Karpas-422 (cell line): ENCODE measurements at places on chromosomes 16 and 17.

DNA sequence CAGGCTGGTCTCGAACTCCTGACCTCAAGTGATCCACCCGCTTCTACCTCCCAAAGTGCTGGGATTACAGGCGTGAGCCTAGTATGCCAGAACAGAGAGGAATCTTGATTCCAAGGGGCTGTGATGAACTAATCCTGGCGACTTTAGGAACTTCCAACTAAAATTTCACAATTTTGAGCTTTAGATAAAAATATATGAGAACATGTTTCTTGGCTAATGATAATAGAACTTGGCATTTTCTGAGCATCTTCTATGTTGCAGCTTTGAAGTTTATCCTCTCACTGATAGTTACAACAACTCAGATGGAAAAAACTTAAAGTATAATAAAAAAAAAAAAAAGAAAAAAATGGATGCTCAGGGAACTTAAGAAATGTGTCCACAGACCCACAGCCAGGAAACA, 69.8 kb upstream of the WSCD1 start:
- no peak for DNase-seq

GRCh38 chr17:21676281-21677111, 15.8 kb upstream of the KCNJ18 start:
- DNase-seq = peak; percentile 25

GRCh38 chr16:65675161-65675560, 553.3 kb upstream of the CDH11 start:
- DNase-seq = no peak

DNA sequence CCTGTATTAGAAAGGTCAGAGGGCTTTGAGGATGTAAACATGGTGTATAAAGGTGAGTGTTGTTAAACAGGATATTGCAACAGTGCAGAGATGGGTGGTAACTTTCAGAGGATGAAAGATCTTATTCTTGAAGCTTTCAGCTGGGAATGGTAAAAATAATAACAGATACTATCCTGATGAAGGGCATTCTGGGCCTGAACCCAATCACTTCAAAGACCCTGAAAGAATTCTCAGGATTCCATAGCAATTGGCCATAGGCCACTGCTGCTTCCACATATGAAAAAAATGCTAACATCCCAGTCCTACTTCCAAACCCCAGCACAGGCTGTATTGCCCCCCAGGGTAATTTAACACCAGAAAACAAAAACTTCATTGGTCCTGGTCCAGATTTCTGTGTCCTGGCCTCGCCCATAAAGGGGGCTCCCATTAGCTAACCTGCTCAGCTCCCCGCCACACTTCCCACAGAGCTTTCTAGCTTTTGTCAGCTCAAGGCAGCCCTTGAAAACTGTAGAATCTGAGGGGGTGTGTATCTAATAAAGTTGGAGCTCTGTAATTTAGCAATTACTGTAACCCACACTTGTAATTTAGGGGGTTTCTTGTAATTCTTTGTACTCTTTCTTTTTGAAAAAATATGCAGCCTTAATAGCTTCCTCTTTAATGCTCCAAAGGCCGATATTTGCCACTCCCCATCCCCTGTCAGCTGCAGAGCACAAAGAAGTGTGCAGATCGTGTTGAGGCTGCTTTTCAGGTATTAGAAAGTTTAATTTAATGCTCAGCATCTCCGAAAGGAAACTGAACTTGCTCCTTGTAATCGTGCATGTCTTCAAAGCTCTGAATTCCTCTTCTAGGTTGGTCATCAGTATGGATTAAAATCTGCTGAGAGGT, 371.5 kb downstream of the SEC14L1 start:
- DNase-seq = no peak

- DNase-seq = no peak
These were observed 46.1 kb upstream of the RPL38 start for GRCh38 chr17:74157366-74157765.

DNA sequence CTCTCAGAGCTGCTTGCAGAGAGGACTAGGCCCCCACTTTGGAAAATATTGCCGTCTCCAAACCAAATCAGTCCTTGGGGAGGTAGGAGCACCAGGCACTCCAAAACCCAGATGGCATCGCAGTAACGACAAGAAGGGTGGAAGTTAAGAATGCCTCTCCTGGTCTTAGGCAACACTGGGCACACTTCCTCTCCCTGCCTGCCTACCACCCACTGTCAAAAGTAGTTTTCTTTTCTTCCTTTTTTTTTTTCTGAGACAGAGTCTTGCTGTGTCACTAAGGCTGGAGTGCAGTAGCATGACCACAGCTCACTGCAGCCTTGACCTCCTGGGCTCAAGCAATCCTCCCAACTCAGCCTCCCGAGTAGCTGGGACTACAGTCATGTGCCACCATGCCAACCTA, 47.2 kb downstream of the SRL start:
- no peak for DNase-seq

- DNase-seq = no peak
These were observed 180.9 kb downstream of the GRIN2A start for GRCh38 chr16:10001258-10001775.

DNA sequence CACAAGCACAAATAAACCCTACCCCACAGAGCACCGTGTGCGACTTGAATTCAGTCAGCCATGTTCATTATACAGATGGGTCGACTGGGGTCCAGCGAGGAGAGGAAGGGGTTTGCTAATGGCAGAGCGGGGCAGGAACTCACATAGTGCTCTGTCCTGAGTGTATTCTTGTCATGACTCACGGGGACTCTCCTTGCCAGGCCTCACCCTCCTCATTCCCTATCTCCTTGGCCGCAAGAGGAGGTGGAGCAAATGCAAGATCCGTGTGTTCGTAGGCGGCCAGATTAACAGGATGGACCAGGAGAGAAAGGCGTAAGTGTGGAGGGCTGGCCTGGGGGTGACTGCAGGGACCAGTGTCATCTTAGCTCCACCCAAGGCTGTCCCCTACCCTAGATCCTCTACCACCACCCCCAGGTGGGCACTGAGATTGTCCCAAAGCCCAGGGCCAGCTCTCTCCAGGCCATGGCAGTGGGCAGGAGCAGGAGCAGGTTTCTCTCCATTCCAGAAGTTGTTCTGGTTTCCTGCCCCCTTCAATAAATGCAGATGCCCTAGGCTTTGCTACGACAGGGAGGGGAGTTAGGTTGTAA, 29.4 kb downstream of the SLC12A3 start:
- DNase-seq = no peak

DNA sequence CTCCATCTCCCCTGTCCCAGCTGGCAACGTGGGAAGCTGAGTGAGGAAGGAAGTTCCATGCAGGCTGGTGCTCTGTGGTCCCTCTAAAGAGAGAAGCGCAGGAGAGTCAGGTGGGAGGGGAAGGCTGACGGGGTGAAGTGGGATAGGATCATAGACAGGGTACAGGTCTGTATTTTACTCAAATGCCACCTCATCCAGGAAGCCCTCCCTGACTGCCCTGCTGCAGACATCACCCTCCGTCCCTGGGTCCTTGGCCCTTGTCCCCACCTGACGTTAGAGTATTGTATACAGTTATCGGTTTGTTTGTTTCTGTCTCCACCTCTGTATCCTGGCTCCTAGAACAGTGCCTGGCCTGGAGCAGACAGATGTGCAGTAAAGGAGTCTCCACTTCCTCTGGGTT, 11.7 kb downstream of the CANT1 start:
- DNase-seq = no peak

DNA sequence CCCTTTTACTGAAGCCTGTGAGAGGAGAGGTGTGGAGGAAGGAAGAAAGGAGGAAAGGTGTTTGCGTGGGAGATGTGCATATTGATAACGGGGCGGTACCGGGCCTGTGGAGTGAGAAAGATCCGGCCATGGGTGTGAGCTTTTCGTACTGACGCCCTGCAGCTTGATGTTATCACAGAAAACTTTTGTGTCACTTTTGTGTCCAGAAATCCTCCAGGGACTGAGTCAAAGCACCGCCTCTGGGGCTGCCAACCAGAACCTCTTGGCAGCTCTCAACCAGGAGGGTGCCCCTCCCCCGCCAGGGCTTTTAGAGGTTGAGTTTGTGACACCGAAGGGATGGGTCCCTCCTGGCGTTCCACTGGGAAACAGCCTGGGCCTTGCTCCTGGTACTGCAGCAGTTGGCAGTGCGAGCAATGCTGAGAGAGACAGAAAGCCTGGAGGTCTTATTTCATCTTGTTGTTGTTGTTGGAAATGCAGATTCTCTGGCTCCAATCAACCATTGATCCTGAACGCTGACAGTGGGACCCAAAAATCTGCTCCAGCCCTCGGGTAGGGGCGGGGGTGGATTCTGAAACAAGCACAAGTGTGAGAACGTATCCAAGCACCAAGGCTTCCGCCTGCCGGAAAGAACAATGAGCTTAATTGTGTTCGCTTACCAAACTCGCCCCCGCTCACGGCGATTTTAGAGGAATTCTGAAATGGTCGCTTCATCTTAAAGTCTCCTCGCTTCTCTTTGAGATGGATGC, 65.0 kb downstream of the CRISPLD2 start:
- DNase-seq = no peak

GRCh38 chr17:38872671-38873385, 3.0 kb downstream of the LASP1 start:
- DNase-seq = peak; percentile 53

GRCh38 chr16:508884-509736, 18.4 kb upstream of the CAPN15 start:
- DNase-seq = no peak

GRCh38 chr17:13099089-13099735, 81.4 kb upstream of the ELAC2 start:
- no peak for DNase-seq

DNA sequence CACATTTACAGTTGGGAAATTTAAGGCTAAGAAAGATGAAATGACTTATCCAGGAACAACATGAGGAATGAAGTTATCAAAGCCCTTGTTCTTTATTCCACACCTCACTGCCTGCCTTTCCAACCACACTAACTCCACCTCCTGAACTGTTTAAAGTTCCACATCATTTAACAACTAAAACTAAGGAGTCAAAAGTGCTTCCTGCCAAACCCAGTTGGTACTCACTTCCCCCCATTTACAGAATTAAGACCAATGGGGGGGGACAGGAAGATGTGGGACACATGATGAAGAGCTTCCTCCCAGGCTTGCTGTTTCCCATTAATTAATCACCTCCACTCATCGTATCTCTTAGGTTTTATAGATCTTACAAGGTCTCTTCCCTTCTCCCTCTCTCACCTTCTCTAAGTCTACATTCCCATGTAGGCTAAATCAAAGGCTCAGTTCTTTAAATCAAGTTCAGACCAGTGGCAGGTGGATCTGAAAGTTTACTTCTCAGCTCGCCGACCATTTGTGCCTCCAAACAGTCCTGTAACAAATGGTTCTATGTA, 19.2 kb upstream of the TMEM101 start:
- DNase-seq = no peak

- no peak for DNase-seq
These were observed 31.7 kb downstream of the OSBPL7 start for GRCh38 chr17:47789611-47790561.

DNA sequence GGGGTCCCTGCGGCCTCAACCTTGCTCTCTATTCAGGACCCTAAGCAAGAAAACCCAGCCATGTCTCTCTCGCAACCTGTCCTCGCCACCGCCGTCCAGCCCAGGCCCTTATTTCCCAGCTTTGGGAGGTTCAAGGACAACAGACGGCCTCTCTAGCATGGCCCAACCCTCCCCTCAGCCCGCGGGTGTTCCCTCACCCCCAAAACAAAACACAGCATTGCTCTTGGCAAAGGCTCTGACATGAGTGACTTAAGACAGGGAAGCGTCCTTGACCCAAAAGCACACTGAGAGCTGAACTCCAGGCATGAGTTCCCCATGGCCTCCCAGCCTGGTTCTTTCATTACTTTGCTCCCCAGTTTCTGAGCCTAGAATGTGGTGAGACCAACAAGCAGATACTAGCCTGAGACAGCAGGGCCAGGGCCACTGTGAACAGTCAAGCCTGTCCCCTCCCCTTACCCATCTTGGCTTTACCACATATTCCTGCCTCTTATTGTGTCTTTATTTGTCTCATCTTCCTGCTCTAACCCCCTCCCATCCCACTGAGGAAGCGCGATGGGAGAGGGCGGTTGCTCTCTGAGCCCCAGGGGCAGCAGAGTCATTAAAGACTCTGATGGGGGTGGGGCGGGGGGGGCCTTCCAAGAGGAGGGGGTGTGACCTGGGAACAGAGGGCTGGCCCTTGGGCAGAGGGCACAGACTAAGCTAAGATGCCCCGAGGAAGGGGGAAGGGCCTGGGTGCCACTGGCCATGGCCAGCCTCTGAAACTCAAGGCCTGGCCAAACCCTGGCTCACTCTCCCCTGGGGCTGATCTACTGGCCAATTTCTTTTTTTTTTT, 11.8 kb downstream of the SREBF1 start:
- no peak for DNase-seq

GRCh38 chr16:65545413-65545956, 423.6 kb upstream of the CDH11 start:
- no peak for DNase-seq

DNA sequence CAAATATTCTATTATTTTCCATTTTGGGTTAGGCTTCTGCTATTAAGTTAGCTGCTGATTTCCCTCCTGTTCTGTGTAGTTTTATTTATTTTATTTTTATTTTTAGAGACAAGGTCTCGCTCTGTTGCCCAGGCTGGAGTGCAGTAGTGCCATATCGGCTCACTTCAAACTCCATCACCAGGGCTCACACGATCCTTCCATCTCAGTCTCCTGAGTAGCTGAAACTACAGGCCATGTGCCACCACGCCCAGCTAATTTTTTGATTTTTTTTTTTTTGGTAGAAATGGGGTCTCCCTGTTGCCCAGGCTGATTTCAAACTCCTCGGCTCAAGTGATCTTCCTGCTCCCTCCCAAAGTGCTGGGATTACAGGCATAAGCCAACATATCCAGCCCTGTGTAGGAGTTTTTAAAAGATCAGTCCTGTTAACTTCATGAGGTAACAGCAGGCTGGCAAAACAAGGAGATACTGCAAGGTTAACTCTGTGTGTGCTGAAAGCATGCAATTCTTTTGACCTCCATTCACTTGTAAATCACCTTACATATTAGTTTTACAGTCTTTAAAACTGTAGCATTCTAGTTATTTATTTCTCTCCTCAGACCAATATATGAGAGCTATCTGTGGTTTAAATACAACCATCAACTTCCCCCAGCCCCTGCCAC, 63.2 kb downstream of the SSH2 start:
- DNase-seq = no peak

DNA sequence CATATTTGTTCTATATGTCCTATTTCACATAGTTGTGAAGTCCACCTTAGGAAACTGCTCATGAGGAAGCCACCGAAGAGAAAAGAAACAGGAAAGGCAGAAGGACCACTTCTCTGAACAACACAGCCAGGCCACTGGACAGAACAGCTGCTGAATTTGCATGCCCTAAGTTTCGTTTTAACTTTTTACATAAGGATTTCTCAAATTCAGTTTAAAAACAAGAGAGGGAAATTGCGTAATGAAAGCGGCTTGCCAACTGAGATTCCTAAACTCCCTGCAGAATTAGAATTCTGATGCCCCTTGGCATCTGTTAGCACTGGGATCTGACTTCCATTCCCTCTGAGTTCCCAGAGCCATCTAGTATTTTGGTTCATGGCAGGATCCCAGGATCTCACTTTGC, 5.0 kb upstream of the CCL8 start:
- no peak for DNase-seq

- DNase-seq = no peak
These were observed 611.4 kb upstream of the CDH5 start for GRCh38 chr16:65754820-65755691.

GRCh38 chr17:49645654-49646053, 32.2 kb downstream of the SPOP start:
- no peak for DNase-seq

GRCh38 chr17:47649972-47650524, 329 bp downstream of the KPNB1 start:
- DNase-seq = peak; percentile 87

GRCh38 chr17:4235372-4236279, 28.2 kb downstream of the ANKFY1 start:
- no peak for DNase-seq
